ENCODE measurements at places on chromosomes 6 and 20.

GRCh38 chr6:85421181-85421580 lies 28.7 kb upstream of the NT5E start:
- no peak for DNase-seq

DNA sequence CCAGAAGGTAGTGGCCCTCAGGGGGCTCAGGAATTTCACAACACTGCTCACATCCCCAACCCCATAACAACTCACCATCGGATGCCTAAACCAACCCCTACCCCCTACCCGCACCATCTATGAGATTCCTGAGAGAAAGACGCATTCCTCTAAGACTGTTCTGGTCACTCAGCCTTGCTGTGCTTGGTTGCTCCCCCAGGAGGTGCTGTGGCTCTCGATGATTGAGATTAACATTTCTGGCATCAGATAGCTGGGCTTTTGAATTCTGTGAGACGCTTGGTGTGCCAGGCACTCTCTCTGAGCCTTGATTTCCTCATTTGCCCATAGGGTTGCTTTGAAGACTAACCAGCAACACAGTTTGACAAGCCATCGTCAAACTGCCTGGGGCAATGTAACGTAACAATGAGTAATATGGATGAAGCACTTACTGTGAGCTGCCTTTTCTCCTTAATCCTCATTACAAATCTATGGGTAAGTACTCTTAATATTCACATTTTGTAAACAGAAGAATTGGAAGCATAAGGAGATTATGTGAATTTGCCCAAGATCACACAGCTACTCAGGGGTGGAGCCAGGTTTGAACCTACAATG lies 978 bp downstream of the WFDC6 start:
- DNase-seq: no peak

DNA sequence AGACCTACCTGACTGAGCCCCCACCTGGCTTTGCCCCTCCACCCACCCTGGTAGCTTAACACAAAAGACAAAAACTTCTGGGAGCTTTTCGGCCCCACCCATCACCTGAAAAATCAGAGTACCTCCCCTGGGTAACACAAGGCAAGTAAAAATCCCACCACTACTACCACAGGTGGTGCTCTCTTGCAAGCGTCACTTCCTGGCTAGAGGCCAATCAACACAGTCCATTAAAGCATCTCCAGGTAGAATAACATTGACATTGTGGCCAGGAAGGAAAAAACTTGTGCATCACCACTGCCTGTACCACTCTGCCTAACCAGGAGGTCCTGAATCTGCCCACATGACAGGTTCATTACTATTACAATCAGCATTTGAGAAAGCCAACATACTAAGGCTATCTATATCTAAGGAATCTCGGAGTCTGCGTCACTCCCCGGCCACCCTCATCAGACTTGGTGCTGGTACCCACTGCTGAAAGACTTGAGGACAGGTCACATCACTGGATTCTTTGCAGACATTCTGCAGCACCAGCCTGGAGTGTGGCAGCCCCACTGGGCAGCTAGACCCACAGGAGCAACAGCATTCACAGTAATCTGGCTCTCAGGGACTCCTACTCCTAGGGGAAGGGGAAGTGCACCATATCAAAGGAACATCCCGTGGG lies 125.9 kb downstream of the CDK19 start:
- DNase-seq: no peak

DNA sequence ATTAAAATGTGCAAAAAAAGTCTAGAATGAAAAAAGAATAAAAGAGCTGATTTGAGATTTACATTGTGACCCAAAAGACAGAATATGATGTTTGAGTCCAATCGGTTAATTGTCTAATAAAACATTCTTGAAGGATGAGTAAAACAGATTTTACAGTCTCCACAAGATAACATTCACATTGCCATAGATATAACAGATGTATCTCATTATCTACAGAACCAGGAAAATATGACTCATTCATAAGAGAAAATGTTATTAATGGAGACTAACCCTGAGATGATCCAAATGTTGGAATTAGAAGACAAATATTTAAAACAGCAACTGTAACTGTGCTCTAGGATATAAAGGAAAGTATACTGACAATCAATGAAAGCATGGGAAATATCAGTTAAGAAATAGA lies 141.7 kb downstream of the RFX6 start:
- no peak for DNase-seq

- DNase-seq: no peak
Measured at GRCh38 chr6:71287038-71287437, 1.6 kb upstream of the OGFRL1 start.

- DNase-seq: no peak
Measured at GRCh38 chr6:75449630-75450206, 43.9 kb downstream of the FILIP1 start.

GRCh38 chr6:108621117-108621516 lies 60.4 kb downstream of the FOXO3 start:
- peak; percentile 36 for DNase-seq

DNA sequence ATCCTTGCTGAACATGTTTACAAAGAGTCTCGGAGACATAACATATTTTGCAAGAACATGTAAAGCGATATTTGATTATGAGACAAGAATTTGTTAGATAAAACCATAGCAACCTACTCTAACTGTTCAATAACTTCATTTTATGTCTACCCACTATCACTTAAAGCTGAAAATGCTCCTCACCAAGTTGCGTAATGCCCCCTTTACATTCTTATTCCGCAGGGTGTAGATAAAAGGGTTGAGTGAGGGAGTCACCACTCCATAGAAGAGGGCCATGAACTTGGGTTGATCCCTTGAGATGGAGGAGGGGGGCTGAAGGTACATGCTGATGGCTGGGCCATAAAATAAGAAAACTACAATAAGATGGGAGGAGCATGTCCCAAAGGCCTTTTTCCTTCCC lies 29.9 kb downstream of the OR2J3 start:
- no peak for DNase-seq

GRCh38 chr20:48777005-48777404 lies 50.8 kb downstream of the PREX1 start:
- no peak for DNase-seq

GRCh38 chr6:43491750-43492661 lies 14.6 kb downstream of the TJAP1 start:
- DNase-seq: no peak

DNA sequence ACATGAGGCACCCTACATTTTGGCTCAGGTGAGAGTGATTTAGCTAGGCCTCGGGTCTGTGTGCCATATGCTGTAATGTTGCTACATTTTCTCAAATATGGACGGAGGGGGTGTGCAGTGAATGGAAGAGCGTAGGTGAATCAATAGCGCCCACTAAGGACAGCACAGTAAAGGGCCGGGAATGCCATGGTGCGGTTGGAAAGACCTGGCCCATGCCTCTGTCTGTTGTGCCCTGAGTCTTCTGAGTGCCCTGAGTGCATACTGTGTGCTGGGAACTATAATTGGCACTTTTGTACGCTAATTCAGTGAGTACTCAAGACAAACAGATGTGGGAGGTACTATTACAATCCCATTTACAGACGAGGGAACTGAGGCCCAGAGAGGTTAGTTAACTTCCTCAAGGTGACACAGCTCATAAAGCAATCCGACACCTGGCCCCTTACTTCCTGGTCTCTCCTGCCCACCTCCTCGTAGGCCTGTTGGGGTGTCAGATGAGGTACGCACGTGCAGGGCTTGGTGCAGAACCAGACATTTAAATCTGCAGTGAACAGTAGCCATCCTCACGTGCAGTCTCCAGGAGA lies 17.3 kb downstream of the SLC22A1 start:
- no peak for DNase-seq

DNA sequence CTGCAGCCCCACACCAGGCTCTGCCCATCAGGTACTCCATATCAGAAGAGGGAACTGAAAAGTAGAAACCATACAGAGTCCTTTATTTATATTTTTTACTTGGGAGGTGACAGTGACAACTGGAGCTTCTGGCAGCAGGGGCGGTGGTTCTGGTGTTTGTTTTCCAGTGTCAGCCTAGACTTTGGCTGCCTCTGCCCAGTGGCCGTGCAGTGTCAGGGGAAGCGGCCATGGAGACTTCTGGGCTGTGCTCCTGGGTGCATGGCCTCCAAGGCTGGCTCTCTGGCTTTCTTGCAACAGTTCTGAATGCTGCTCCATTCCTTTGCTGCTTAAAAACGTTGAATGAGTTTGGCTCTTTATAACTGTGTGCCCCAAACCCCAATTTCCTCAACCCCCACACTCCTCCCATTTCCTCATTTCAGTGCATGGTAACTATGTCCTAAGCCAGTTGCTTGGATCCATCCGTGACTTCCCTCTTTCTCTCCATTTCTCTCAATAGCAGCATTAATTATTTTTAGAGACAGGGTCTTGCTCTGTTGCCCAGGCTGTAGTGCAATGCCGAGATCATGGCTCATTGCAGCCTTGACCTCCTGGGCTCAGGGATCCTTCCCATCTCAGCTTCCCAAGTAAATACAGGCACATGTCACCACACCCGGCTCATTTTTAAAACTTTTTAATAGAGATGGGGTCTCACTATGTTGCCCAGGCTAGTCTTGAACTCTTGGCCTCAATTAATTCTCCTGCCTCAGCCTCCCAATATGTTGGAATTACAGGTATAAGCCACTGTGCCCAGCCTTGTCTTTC lies 141.1 kb upstream of the SGK1 start:
- DNase-seq: no peak

- no peak for DNase-seq
Measured at GRCh38 chr20:22924949-22925612, 110.0 kb upstream of the SSTR4 start.

GRCh38 chr6:674956-675355 lies 18.0 kb downstream of the EXOC2 start:
- DNase-seq: no peak

- DNase-seq: no peak
Measured at GRCh38 chr6:142378138-142378875, 76.5 kb downstream of the ADGRG6 start.

DNA sequence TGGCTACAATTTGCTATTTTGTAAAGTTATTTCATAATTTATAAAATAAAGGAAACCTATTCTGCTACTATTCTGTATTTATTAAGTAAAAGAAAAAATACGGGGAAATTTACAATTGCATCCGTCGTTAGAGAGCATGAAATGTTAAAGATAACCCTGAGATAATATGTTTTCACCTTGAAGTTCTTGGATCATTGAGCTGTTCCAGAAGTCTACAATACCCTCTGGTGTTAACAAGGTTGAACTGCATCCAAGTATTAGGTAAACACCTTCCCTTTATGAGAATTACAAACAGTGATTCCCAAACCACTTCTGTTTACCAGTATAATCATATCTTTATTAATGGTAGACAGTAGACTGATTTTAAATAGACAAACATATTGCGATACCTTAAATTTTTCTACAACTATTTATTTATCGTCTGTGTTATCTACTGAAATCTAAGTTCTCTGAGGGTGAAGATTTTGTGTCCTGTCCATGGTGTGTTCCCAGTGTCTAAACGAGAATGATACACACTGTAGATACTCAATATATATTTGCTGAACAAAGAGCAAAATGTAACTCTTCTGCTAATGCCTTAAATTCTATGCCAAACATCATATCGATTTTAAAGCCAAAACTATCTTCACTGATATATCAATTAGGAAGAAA lies 28.2 kb downstream of the TBC1D32 start:
- no peak for DNase-seq

DNA sequence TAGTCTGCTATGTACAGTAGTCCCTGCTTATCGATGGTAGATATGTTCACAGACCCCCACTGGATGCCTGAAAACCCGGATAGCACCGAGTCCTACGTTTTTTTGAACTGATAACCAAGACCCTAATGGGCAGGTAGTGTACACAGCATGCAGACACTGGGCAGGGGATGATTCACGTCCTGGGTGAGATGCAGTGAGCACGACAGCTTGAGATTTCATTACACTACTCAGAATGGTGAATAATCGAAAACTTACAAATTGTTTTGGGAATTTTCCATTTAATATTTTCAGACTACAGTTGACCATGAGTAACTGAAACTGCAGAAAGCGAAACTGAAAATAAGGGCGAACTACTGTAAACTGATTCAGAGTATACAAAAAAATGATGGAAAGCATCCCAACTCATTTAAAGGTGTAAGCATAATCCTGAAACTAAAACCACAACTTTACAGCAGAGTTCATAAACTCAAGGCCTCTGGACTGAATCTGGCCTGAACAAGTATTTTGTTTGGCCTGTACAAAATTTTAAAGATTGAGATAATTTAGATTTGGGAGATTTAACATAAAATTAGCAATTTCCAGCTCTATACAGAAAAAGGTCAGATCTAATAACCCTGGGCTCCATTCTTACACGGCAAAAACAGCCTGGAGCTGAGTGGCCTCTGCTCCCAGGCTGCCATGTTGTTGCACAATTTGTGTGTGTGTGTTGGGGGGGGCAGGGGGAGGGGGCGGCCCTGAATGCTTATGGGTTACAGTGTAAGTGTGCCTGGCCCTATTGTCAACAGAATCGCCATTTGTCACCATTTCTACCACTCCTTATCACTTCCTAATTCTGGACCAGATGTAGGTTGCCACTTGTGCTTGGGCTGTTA lies 34.9 kb downstream of the RNF24 start:
- DNase-seq: peak; percentile 51

- no peak for DNase-seq
Measured at GRCh38 chr6:13517116-13517515, 29.7 kb upstream of the GFOD1 start.

- DNase-seq: no peak
Measured at GRCh38 chr20:49424536-49424935, 57.9 kb downstream of the KCNB1 start.

- DNase-seq: no peak
Measured at GRCh38 chr6:163459536-163459935, 45.0 kb downstream of the QKI start.

DNA sequence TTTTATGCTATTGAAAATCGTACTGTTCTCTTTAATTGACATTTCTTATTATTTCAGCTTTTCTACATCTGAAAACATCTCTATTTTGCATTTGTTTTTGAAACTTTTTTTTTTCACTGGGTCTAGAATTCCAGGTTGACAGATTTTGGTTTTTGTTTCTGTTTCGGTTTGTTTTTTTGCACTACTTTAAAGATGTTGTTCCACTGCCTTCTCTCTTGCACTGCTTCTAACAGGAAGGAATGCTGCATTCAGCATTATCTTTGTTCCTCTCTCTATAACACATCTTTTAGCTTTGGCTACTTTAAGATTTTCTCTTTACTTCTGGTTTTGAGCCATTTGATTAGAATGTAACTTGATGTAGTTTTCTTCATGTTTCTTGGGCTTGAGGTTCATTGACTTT lies 20.1 kb upstream of the SLC17A1 start:
- no peak for DNase-seq

GRCh38 chr6:117976030-117976651 lies 69.1 kb downstream of the SLC35F1 start:
- no peak for DNase-seq
